ENCODE measurements at places on chromosomes 7 and 10.

DNA sequence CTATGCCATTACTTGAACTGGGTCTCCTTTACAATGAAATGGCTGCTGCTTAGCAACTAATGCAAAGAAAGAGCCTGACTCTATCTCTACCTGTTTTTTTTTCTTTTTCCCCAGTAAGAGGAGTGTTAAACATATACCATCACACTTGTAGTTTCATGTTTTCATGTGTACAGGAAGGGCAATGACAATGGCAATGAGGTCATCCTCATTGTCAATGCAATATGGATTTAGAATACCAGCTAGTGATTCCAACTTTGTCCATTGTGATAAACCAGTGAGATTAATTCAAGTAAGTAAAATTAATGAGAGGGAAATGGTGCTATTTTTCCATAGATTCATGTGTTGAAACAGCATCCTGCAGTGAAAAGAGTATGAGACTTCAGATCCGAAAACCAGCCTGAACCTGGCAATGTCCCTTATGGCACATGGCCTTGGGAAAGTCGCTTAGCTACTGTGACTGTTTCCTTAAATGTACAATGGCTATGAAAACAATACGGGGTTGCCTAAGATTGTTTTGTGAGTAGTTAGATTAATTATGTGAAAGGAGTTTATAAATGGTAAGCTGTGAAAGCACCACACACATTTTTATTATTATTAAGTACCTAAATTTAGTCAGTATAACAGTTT, 11.2 kb downstream of the DGKI start:
- no peak for DNase-seq

DNA sequence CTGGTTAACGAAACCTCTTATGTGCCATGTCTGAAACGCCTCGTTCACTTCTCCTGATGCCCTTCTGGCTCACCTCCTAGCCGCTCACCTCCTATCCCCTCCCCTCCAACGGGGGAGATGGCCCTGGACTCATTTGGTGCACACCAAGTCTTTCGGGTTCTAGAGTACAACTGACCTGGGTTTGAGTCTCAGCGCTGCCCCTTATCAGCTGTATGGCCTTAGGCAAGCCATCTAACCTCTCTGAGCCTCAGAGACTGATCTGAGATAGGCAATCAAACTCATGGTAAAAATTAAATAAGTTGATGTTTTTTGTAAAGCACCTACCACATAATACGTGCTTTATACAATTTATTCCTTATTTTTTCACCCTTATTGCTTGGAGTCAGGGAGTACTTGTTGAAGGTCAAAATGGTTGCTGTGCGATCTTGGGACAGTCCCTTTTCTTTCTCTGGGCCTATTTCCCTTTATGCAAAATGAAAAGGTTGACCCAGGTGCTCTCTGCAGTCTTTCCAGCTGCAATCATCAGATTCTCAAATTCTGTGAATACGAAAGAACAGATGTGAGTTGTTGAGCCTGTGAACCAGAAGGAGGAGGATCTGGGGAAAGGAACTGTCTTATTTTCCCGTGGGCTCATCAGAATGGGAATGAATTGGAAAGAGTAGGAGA, 31.2 kb upstream of the PLEKHA1 start:
- no peak for DNase-seq

GRCh38 chr10:31004611-31005193, 27.0 kb downstream of the ZNF438 start:
- no peak for DNase-seq

- no peak for DNase-seq
Observed at GRCh38 chr10:48579251-48579960, 25.5 kb downstream of the ARHGAP22 start.

DNA sequence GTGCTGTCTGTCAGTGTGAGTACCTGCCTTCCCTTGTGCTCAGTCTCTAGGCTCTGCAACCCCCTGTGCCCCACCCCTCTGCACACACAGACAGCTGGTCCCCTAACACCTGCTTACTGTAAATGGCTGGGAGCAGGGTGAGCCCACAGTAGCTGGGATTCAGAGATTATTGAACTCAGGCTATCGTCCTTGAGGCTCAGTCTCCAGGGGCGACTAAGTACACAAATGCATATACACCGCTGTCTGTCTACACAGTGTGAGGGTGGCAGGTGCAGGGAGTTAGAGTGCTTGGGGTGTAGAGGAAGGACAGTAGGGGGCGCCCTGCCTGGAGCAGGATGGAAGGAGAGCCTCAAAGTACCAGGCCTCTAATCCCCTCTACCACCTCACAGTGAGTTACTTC, 12.9 kb downstream of the UPP1 start:
- DNase-seq, result no peak

GRCh38 chr7:28942168-28942567, 16.0 kb downstream of the TRIL start:
- DNase-seq, result no peak

GRCh38 chr7:105816266-105816843, 60.0 kb downstream of the ATXN7L1 start:
- DNase-seq, result no peak

- no peak for DNase-seq
Observed at GRCh38 chr7:10888861-10889260, 84.8 kb upstream of the PHF14 start.

GRCh38 chr7:47572939-47573757, 8.8 kb downstream of the TNS3 start:
- no peak for DNase-seq

GRCh38 chr10:74880041-74880440, 53.6 kb downstream of the KAT6B start:
- no peak for DNase-seq

DNA sequence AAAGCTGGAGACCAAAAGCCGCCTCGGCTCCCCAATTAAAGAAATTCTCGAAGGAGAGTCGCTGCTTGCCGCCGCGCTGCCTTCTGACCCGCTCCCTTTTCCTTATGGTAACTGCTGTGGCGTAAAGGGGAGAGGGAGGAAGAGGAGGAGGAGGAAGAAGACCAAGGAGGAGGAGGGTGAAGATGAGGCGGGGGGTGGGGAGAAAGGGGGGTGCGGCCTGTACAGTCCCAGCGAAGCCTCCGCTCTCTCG, 388 bp downstream of the CNOT4 start:
- peak; percentile 31 for DNase-seq

Measured in NCI-H446 (cell line).